ENCODE measurements at places on chromosomes 2 and 18. TPM values are rescaled to one million over a fixed set of nuclear protein-coding genes. Genes with fewer than 3 reads are reported as not detected.

DNA sequence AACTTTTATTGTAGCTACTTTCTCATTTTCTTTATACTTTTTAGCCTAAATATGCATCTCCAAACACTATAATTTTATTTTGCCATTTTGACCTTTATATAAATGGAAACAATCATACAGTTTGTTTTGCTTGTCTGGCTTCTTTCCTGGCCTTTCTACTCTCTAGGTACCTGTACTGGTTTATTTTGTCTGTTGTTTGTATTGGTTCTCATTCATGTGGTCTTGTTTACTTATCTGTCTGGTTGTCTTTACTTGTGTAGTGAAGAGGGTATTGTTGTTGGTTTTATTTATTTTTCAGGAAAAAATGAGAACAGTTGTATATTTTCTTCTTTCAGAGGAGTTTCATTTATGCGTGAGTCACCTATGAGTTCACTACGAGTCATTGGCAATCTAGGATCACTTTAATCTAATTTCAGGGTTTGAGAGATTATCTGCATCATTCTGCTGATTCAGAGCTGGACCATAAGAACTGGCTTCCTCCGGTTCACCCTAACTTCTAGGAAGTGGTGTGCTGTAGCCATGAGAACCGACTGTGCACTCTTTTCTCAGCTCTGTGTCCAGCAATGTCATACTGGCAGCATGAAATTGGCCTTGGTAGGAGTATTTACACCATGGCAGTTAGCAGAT is 33.1 kb upstream of the HDAC4 start:
- peak; percentile 43 for DNase-seq

Gene MOCOS
- not detected for total RNA-seq

- peak; percentile 91 for DNase-seq
Measured at GRCh38 chr2:233081232-233081730, 21.1 kb downstream of the INPP5D start.

Gene GULP1
- not detected for total RNA-seq

- no peak for DNase-seq
Measured at GRCh38 chr2:21469564-21469963, 345.8 kb downstream of the TDRD15 start.

- no peak for DNase-seq
Measured at GRCh38 chr2:172108587-172108930, 5.9 kb upstream of the DLX2 start.

DNA sequence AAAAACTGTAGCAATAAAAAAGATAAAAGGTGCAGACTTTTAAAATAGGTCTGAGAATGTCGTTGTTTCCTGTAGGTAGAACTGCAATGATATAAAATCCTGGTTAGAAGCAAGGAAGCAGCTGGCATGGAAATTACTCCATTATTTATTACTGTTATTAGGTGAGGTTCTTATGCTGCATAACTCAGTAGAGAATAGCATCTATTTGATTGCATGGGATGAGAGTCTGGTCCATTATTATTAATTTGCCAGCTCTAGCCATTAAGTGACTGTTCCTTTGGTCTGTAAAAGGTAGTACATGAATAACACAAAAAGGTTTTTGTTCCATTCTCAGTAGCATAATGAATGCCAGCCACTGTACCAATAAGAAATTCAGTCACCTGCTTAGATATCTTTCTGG is 358.6 kb downstream of the RBM43 start:
- DNase-seq: no peak

GRCh38 chr2:191436368-191437055 is 191.3 kb downstream of the MYO1B start:
- no peak for DNase-seq

Gene CARF
- 5.4 TPM for total RNA-seq

GRCh38 chr2:135840601-135841000 is 3.6 kb upstream of the LCT start:
- DNase-seq: no peak

Gene MAB21L4
- not detected for total RNA-seq

- no peak for DNase-seq
Measured at GRCh38 chr18:9058406-9058805, 44.1 kb upstream of the NDUFV2 start.

GRCh38 chr2:72895759-72896281 is 8.6 kb downstream of the SPR start:
- no peak for DNase-seq

DNA sequence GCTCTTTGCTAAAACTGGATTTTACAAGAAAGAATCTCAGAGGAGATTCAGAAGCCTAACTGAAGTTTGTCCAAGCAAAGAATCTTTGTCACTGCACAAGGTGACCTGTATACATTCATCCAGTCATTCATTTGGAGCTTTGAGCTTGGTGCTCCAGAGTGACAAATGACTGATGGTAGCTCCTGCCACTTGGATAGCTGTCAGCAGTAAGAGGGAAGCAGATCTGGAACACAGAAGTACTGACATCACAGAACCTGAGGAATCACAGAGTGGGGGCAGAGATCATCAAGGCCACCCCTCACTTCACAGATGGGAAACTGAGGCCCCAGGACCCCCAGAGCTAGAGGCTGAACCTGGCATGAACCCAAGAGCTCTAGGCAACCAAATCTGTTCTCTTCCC is 28.8 kb upstream of the IGFBP2 start:
- no peak for DNase-seq

- DNase-seq: peak; percentile 67
Measured at GRCh38 chr2:63856303-63856603, 14.6 kb downstream of the UGP2 start.

Measured in activated naive CD4-positive, alpha-beta T cell treated with anti-CD3 and anti-CD28 coated beads for 36 hours (primary cell).